ENCODE measurements at places on chromosomes 4 and X.

DNA sequence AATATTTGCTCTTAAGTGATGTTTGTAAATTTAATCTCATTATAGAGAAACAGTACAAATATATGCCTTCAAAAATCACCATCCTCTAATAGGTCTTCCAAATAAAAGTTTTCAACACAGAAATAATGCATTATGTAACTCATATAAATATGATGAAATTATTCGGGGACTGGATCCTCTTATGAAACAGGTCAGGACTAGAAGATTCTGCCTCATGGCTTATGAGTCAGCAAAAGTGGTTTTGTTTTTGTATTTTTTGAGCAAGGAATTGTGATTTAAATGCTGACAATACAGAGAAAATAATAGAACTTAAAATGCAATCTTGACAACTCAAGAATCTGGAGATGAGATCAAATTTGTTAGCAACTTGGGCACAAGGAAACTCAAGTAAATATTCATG is 179.7 kb upstream of the NDP start:
- no peak for DNase-seq

DNA sequence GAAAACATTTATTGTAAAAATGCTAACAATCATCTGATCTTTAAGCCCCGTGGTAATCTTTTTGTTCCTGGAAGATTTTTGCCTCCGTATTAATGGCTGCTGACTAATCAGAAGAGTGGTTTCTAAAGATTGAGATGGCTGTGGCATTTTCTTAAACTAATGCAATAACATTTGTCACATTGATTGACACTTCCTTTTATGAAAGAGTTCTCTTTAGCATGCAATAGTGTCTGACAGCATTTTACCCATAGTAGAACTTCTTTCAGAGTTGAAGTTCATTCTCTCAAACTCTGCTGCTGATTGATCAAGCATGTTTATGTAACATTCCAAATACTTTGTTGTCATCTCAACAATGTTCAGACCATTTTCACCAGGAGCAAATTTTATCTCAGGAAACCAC is 26.8 kb upstream of the UGT2B4 start:
- no peak for DNase-seq

DNA sequence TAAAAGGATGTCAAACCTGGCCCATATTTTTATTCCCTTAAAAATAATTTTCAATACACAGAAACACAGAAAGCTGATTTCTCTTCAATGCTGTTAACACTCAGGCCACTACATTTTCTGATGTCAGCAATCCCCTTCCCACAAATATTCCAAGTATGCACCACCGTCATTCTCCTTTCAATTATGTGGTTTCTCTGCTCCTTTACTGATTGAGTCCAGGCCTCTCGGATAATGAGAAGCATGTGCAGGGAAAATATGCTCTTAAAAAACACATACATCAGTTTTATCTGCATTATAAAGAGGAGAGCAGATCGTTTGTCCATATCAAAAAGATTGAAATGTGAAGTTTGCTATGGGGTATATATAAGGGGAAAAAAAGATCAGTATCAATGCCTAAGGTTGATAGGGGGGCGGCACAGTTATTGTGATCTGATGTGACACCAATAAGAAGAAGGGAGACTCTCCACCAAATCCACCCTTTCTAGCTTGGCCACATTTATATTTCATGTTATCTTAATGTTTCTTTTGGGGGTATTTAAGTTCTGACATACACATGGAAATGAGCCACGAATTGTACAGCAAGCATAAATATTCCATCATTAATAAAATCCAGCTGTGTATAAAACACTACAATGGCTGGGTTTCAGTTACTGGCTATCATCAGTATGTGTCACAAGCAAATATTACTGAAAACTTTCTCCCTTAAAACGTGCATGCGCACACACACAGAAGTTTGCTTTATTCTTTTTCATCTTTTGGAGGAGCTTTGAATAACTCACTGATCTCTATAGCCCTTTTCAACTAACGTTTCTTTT is 6.4 kb downstream of the AMOT start:
- peak; percentile 84 for DNase-seq

DNA sequence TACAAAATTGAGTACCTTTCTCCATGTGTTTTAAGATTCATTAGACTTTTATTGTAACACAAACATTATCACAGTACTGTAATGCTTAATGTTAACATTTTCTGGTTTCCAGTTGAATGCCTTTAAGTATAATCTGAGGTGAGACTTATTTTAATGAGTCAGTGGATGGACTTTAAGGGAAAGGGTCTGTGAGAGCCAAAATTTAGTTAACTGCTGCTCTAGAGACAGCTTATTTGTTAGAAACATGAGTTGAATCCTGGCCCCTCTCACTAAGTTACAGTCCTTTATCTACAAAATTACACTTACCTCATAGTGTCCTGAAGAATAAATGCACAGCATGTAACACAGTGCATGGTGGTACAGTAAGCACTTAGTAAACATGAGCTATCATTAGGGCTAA is 66.0 kb downstream of the PGRMC2 start:
- DNase-seq: no peak

Data from fibroblast of skin of back (primary cell).